Urothelium cell line (cell line): ENCODE measurements at places on chromosomes 4 and X.

- DNase-seq = peak; percentile 4
These were observed 803.8 kb upstream of the AMOT start for GRCh38 chrX:113644426-113644825.

DNA sequence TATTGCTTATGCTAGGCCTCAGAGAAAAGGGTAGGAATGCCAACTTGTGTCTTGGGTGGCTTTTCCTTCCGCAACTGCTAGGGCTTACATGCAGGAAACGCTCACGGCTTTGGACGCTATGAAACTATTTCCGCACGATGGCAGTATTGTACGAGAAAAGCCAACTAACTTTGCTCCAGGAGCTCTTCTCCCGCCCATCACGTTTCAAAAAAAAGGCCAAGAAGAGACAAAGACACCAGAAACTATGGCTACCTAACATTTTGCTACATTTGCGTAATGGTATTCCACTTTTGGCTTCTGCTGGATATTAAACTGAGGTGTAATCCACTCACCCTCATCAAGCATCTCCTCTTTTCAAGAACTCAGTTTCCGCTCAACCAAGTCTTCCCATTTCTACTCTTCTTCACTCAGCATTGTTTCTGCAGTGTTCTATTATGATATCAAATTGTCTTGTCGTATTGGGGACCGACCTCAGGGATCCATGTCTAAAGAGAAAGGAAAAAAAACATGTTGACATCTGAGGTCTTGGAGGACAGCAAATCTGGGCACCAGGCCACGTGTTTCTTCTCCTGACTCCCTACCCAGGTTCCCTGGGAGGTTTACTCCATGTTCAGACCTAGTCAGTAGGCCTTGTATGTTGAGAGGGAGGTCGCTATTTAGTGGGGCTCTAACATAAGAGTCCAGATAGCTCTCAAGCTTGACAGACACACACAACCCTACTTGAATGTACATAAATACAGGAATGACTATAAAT is 239.4 kb upstream of the STK26 start:
- DNase-seq = peak; percentile 25

- DNase-seq = no peak
These were observed 5.0 kb downstream of the PITX2 start for GRCh38 chr4:110617646-110618580.

DNA sequence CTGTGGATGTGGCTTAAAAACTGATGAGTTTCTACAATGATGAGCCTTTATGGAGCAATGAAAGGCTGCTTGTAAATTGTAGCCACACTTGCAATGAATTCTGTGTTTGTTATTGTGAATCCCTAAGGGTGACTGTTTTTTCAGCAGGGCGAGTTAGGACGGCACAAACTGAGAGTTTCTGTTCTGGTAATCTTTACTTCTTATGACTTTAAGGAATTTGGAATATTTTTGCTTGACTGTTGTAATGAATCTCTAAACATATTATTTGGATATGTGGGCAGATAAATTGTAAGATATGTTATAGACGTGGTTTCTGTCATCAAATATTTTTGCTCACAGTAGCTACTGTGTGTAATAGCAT is 22.2 kb downstream of the RBPJ start:
- DNase-seq = no peak

- DNase-seq = no peak
These were observed 313.8 kb upstream of the GATB start for GRCh38 chr4:152074573-152074972.
